Body of pancreas (tissue), 4 donors: ENCODE measurements at places on chromosomes 5 and 9. TPM values are rescaled to one million over a fixed set of nuclear protein-coding genes. Genes with fewer than 3 reads are reported as not detected.

DNA sequence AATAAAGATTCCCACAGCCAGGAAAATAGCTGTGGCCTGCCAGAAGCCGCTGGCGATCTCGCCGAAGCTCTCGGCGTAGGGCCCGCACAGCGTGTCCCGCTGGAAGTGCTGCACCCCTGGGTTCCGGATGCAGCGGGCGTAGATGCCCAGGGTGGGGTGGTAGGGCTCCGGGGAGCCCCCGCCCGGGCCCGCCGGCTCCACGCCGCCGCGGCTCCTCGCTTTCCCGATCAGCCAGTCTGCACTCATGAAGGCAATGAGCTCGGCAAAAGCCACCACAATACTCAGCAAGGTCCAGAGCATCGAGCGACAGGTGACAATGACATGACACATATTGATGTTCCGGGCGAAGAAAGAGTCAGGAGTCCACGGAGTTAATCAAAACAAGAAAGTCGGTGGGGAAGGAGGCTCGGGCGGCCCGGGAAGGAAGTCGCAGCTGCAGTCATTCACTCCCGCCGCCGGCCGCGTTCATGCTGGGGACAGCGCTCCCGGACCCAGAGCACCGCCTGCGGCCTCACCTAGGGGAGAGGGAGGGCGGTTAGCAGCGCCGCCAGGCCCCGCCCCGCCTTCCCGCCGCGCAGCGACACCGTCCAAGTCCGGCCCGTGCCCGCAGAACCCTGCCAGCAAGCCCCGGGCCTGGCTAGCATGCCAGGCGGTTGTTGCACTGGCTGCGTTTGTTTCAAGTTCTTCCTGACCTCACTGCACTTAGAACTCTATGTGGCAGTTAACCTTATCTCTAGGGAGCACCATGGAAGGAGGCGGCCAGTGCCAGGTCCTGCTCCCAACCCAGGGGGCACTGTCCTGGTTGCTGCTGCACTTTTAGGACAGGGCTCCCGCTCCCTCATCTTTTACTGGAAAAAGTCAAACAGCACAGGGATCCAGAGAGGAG lies 138.4 kb downstream of the LHFPL2 start:
- H3K4me3 ChIP-seq = no peak overlapping the region
- peak; percentile 82 for DNase-seq
- H3K27me3 ChIP-seq = no peaks in the 10 kb centered on the region

GRCh38 chr5:171592736-171593135 lies 173.3 kb downstream of the FGF18 start:
- no peak for DNase-seq
- no peaks in the 10 kb centered on the region for H3K36me3 ChIP-seq
- H3K27ac ChIP-seq = no peak overlapping the region
- no peaks in the 10 kb centered on the region for H3K4me1 ChIP-seq
- H3K4me3 ChIP-seq = no peak overlapping the region
- H3K27me3 ChIP-seq = no peaks in the 10 kb centered on the region

DNA sequence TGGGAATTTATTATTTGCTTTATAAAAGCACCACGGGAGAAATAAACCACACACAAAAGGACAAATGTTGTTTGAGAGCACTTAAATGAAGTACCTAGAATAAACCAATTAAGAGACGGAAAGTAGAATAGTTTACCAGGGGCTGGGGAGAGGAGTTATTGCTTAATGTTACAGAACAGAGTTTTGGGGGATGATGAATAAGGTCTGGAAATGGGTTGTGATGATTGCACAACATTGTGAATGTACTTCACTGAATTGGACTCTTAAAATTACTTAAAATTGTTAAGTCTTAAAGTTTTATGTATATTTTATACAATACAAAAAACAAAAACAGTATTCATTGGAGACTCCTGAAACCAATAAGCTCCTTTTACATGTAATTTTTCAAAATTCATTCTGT lies 1.5 kb downstream of the ZBTB43 start:
- no peaks in the 10 kb centered on the region for H3K36me3 ChIP-seq
- DNase-seq = no peak
- H3K27me3 ChIP-seq = no peaks in the 10 kb centered on the region
- H3K27ac ChIP-seq = peak overlapping the region; percentile 84
- H3K4me1 ChIP-seq = peaks cover 22% of the 10 kb centered on the region

The KCNMB1 gene
- 0.99 TPM for total RNA-seq

The BSPRY gene
- 27.0 TPM for total RNA-seq
